ENCODE measurements at places on chromosomes 5 and 9.

DNA sequence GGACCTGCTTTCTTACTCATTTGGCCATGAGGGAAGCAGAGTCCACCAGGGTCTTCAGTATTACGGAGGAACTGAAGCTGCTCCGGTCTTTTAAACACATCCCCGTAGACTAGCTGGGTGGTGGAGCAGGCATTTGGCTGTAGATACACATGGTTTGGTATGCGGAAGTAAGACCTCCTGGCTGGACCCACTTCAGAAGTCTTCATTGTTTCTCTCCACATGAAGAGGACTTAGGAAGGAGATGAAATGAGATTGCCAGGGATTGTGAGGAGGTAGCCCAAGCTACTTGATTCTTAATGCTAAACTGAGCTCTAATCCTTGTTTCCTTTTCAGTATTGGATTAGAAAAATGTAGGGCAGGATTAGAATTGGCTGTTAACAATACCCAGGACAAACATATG lies 32.9 kb downstream of the STXBP1 start:
- H3K27ac ChIP-seq, result no peak overlapping the region
- H3K36me3 ChIP-seq, result no peaks in the 10 kb centered on the region
- no peaks in the 10 kb centered on the region for H3K27me3 ChIP-seq
- no peak overlapping the region for H3K4me3 ChIP-seq
- no peak for DNase-seq

GRCh38 chr9:21611891-21612290 lies 129.8 kb upstream of the IFNE start:
- H3K27ac ChIP-seq, result no peak overlapping the region
- H3K27me3 ChIP-seq, result no peaks in the 10 kb centered on the region
- DNase-seq, result no peak
- H3K36me3 ChIP-seq, result no peaks in the 10 kb centered on the region

DNA sequence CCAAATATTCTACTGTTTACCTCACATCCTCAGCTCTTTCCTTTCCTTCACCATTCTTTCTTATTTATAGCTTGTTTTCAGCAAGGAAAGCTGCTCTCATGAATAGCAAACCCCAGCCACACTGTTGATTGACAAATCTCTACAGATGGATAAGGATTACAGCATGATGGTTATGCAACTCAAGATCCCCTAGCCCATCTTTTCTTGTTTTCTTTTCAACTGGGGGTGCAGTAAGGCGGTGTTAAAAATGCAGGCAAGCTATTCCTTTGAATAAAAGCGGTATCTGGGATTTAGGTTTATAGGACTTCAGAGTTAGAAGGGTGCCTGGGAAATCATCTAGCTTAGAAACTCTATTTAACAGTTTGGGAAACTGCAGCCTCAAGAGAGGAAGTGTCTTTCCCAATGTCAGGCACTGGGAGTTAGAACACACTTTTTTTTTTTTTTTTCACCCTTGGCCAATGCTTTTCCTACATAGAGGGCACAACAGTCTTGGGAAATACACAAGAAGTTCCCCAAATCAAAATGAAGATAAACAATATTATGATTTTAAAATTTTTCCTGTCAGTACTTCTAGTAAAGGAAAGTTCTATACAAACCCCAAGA lies 2.6 kb downstream of the SPARC start:
- DNase-seq, result no peak
- 0 out of 2 replicates have a peak overlapping the region, but pooled peaks have one; percentile 68 for H3K4me3 ChIP-seq
- H3K4me1 ChIP-seq, result peaks cover 10% of the 10 kb centered on the region
- H3K27ac ChIP-seq, result no peak overlapping the region

- no peak overlapping the region for H3K4me3 ChIP-seq
- no peaks in the 10 kb centered on the region for H3K36me3 ChIP-seq
- no peak overlapping the region for H3K27ac ChIP-seq
- H3K4me1 ChIP-seq, result no peaks in the 10 kb centered on the region
- DNase-seq, result no peak
These were observed 25.9 kb upstream of the ZFAND5 start for GRCh38 chr9:72390907-72391306.

Measured in H1 (cell line).